ENCODE measurements at places on chromosomes 7 and 10.
A peak's percentile ranks its signal among the peaks of the same experiment; 100 is the strongest.

GRCh38 chr7:47103498-47104205, 478.3 kb downstream of the TNS3 start:
- DNase-seq = no peak

DNA sequence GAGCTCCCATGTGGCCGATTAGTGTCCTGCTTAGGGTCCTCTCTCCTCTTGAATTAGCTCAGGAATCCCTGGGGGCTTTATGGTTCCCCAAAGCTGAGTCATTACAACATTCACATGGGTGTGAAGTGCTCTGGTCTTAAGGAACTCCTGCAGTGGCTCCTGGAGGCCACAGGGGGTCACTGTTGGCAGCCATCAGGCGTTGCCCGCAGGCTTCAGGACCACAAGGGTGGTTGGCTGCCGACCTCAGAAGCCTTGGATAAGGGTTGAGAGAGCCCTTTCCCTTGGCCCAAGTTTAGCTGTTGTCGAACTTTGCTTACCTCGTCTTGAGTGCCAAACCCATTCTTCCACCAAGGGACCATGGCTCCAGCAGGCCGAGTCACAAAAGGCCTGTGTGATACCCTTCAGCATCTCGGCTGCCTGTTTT, 61.7 kb downstream of the SH2D4B start:
- DNase-seq = peak; percentile 6

- DNase-seq = no peak
These were observed 167.3 kb downstream of the TNS3 start for GRCh38 chr7:47414342-47415317.

- no peak for DNase-seq
These were observed 110.5 kb downstream of the C10orf105 start for GRCh38 chr10:71608819-71609768.

- no peak for DNase-seq
These were observed 64.9 kb downstream of the LCOR start for GRCh38 chr10:96896884-96897589.

DNA sequence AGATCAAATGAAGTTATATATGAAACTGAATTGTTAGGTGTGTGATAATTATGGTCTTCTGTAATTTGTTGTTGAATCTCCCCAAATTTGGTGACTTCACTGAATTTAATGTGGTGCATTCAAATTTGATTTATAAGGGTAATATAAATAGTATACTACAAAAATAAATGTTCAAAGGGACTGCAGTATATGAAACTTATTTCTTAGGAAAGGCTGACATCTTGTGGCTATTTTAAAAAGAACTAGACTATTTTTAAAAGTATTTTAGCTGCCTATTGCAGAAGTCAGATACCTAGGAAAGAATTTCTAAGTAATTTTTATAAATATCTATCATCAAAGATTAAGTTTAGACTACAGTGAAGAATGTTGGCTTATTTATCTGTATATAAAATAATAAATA, 36.6 kb downstream of the ATRNL1 start:
- peak; percentile 13 for DNase-seq

DNA sequence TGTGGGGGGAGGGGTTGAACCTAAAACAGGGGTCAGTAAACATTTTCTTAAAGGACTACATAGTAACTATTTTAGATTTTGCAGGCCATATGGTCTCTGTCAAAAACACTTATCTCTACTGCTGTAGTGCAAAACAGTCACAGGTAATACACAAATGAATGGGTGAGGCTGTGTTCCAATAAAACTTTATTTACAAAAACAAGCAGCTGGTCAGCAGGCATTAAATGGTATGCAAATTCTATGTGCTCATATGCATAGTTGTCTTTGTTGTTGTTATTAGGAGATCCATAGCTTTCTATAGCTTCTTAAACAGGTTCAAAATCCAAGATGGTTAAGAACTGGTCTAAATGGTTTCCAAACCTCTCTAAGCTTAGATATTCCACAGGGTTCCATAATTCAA, 302.6 kb downstream of the RNLS start:
- no peak for DNase-seq

DNA sequence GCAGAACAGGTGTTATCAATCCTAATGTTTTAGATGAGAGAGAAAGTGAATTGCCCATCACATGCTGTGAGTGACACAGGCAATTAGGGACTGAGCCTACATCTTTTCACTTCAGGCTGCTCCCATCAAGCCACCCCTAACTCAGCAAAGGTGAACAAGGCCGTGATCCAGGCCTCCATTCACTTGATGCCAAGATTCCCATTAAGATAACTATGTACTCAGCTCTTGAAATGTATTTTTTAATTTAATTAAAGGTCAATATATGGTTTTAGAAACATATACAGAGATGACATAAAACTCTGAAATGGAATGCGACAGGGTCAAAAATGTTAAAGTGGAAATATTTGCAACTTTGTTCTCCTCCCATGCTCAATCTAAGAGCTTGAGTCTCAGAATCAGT, 27.9 kb upstream of the UBE2H start:
- DNase-seq = no peak

GRCh38 chr10:109055243-109055642, 868.1 kb downstream of the XPNPEP1 start:
- DNase-seq = no peak

GRCh38 chr7:49091519-49091918, 167.2 kb downstream of the CDC14C start:
- DNase-seq = no peak

- no peak for DNase-seq
These were observed 176.0 kb downstream of the NOC3L start for GRCh38 chr10:94186722-94187121.

- DNase-seq = no peak
These were observed 25.0 kb upstream of the ITGB8 start for GRCh38 chr7:20305726-20306125.

DNA sequence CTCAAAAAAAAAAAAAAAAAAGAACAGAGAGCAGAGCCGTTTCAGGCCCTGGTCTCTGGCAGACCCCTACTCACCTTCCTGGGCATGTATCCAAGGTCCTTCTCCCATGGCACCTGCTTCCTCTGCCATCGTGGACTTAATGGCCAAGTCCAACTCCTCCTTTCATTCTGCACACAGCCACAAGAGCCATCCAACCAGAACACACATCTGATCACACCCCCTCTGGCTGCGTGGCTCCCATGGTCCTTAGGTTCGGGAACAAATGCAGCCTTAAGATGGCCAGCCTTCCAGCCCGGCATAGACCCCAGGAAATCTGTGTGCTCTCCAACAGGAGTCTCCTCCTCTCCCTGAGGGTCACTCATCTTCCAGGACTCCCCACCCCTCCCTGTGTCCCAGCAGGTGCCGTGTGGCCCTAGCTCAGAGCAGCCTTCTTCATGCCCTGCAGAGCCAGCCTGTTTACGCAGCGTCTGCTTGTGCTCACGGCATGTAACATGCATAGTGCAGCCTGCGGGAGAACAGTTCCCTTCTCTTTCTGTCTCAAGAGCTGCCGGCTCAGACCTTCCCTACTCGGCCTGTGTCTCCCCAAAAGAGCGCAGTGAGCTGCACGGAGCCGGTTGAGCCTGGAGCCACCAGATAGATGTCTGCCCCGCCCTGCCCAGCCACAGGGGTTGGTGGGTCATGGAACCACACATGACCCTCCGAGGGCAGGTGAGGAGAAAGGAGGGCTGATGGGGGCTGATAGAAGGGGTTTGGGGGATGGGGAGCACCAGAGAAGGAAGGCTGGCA, 157.3 kb downstream of the NRF1 start:
- DNase-seq = no peak

Measured in fibroblast of skin of left quadriceps (primary cell).